LHCN-M2 (cell line): ENCODE measurements at places on chromosomes 4 and X.

DNA sequence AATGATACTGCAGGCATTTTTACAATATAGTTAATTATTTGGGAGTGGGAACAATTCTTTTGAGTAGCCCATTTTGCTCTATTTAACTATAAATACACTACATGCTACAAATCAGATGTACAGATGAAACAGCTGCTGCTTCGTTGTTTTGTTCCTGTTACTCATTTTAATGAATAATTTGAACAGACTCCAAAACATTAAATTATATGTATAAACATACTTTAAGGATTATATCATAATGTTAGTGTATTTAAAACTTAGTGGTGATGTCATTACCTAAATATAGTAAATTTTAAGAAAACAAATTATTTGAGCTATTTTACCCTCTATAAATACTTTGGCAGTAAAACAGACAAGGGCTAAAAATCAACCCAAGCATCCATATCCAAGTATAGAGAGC, 60.7 kb downstream of the GAB1 start:
- peak; percentile 56 for DNase-seq

GRCh38 chrX:27591938-27592337, 1.8 kb downstream of the DCAF8L2 start:
- no peak for DNase-seq

GRCh38 chrX:110175146-110175545, 142.7 kb downstream of the AMMECR1 start:
- DNase-seq = no peak

DNA sequence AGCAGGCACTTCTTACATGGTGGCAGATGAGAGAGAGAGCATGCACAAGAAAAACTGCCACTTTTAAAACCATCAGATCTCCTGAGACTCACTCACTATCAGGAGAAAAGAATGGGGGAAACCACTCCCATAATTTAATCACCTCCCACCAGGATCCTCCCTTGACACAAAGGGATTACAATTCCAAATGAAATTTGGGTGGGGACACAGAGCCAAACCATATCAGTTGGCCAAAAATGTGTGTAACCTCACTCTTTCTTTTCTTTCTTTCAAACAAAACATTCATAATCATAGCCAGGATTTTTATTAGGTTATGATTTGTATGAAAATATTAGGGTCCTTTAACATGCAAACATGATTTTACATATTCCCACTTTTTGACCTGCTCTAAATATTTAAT, 222.1 kb downstream of the PCDH18 start:
- peak; percentile 82 for DNase-seq

DNA sequence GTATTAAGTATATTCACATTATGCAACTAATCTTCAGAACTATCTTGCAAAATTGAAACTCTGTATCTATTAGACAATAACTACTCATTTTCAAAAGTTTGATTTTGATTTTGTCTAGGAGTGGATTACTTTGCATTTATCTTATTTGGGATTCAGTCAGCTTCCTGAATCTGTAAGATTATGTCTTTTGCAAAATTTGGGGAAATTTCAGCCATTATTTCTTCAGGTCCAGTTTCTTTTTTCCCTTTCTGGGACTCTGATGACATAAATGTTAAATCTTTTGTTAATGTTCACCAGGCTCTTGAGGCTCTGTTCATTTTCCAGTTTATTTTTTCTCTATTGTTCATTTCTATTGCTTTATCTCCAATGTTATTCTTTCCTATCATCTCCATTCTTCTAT, 15.0 kb downstream of the RPS6KA3 start:
- DNase-seq = no peak

GRCh38 chrX:7647831-7648230, 195.1 kb upstream of the VCX start:
- DNase-seq = no peak

GRCh38 chr4:82584931-82585330, 23.1 kb upstream of the TMEM150C start:
- no peak for DNase-seq

GRCh38 chrX:13518126-13518525, 51.3 kb upstream of the EGFL6 start:
- no peak for DNase-seq

GRCh38 chr4:52856801-52857200, 5.3 kb upstream of the RASL11B start:
- no peak for DNase-seq

DNA sequence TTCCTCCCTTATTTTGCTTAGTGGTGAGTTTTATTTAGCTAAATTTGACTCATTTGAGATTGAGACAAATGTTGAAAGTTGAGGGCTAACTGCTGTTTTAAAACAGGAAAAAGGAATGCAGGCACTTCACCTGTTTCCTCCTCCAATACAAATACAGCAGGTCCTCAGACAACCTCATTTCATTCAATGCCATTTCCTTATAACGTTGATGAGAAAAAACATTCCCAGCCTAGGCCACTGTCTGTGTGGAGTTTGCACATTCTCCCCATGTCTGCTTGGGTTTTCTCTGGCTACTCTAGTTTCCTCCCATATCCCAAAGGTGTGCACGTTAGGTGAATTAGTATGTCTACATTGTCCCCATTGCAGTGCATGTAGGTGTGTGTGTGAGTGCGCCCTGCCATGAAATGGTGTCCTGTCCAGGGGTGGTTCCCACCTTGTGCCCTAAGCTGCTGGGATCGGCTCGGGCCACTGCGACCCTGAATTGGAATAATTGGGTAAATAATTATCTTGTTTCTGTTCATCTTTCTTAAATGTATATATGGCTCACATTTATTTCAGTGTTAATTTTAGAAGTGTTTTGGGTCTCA, 21.9 kb downstream of the SMAD1 start:
- DNase-seq = no peak

- DNase-seq = no peak
These were observed 7.8 kb downstream of the SERTM2 start for GRCh38 chrX:111519215-111519614.

GRCh38 chrX:2521927-2522386, 21.2 kb upstream of the DHRSX start:
- DNase-seq = no peak

- DNase-seq = peak; percentile 14
These were observed 114.5 kb downstream of the TSPAN7 start for GRCh38 chrX:38675856-38676255.

- DNase-seq = peak; percentile 75
These were observed 47.0 kb upstream of the FAT1 start for GRCh38 chr4:186770481-186771175.

DNA sequence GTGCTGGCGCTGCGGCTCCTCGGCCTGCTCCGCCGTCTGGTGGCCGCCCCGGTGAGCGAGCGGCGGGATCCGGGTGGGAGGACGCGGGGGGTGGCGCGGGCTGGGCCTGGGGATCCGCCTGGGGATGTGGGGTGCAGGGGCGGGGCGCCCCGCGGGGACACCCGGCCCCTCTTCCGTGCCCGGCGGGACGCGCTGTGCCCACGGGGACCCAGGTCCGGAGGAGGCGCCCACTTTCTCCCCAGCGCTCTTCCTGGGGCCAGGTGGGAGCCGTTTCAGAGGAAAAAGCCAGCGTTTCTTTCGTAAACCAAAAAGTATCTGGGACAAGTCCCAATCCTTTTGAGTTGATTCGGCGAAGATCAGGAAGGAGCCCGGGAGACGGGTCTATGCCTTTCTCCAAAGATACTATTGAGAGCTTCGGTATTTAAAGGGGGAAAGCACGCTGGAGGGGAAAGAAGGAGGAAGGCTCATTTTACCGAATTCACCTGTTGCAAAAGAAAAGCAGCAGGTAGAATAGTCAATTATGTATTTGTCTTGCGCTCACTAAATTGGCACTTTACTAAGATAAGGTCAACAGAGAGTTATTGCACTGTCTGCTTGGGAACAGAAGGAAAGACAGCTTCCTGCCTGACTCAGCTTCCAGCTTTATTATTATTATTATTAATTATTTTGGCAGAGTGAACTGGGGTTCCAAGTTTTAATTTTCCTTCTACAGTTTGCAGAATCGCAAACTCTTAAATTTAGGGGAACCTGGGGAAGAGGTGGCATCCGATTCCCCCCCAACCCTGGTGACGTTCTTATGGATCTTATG, 81.5 kb upstream of the CD99 start:
- peak; percentile 25 for DNase-seq

DNA sequence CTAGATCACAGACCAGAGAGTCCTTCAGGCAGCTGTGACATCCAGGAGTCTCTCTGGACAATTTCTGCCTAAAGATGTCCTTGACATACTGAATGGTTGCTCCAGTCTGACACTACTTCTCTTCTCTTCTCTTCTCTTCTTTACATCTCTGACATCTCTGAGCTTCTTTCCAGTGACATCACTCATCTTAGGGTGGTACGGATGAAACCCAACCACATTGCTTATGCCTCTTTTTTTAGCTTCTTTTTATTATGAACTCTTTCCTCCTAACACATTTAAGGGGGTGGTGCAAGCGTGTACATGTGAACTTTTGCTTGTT, 39.4 kb upstream of the IRF2 start:
- DNase-seq = no peak

DNA sequence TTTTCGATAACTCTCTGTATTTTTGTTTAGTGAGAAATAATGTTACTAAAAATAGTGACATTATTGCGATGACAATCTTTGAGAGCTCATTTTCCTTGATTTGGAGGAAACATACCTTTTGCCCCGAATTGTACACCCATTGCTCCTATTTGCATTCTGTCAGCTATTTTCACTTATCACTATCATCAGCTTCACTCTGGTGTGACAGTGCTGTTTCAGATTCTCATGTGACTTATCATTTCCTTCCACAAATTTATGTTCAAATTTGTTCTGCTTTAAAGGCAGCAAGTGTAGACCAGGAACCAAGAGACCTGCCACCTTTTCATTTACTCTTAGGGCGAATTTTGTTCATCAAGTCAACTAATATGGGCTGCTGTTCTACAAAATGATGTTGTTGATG, 179.4 kb downstream of the RBM46 start:
- DNase-seq = no peak
